ENCODE measurements at places on chromosomes 1 and 21.

DNA sequence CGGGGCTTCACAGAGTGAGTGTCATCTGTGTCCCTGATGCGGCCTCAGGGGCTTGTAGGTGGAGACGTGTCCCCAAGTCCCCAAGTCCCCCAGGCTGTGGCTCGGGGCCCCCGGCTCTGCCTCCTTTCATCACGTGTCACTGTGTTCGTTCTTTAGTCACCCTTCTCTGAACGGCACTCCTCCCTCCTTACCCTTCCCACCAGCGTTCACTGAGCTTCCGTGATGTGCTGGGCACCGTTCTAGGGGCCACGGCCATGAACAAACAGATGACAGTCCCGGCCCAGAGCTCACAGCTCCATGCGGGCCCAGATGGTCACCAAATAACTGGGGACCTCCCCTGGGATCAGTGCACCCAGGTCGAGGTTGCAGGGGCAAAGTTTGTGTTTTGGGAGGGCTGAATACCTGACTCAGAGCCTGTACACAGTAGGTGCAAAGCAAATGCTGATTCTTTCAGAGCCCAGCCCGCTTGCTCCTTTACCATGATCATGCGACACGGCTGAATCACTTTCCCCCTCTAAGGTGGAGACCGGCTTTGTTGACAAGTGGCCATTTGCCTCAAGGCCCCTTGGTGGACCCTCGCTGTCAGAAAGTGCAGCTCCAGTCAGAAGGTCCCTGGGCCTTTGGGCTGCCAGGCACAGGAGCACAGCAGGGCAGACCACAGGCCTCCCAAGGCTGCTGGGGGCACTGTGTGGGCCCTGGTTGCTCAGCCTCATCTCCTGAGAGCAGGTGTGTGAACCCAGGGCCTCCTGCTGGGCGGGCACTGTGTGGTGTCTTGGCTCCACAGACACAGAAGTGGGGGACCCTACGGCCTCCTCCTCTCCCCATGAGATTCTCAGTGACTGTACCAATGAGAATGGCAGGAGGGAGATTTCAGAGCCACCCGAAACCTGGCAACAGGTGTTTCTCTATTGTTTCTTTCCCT lies 592.5 kb downstream of the PTPRU start:
- H3K27ac ChIP-seq = no peak overlapping the region
- no peak for DNase-seq
- no peaks in the 10 kb centered on the region for H3K36me3 ChIP-seq
- no peak overlapping the region for H3K4me3 ChIP-seq
- no peaks in the 10 kb centered on the region for H3K4me1 ChIP-seq
- H3K27me3 ChIP-seq = peaks cover 20% of the 10 kb centered on the region

DNA sequence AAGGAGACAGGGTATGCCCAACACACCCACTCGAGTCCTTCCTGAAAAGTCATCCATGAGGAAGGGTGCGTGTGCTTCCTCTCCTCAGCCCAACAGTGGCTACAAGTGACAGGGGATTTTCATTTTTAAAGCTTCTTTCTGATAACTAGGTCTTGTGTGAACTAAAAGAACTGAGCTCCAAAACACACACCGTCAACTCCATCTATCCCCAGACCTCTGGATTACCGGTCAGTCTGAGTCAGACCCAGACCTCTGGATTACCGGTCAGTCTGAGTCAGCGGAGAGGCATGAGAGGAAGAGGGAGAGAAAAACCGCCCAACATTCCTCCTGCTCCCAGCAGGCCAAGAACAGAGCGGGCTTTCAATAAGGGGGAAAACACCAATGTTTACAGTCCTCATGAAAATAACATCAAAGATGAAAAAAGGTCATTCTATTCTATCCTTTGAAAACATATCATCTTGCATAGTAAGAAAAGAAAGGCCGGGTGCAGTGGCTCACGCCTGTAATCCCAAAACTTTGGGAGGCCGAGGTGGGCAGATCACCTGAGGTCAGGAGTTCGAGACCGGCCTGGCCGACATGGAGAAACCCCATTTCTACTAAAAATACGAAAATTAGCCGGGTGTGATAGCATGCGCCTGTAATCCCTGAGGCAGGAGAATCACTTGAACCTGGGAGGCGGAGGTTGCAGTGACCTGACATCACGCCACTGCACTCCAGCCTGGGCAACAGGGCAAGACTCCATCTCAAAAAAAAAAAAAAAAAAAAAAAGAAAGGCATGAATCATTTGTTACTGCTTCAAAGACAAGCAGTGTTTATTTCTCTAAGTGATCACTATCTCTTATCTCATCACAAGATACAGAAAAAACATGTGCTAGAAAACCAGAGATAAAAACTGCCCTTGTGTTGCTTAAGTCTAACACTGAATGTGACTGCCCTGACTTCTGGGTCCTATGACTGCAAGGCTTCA lies 3.4 kb downstream of the PTTG1IP start:
- H3K27ac ChIP-seq = peak overlapping the region; percentile 72
- peak overlapping the region; percentile 94 for H3K4me3 ChIP-seq
- peaks cover 74% of the 10 kb centered on the region for H3K4me1 ChIP-seq

- H3K27ac ChIP-seq = no peak overlapping the region
- no peak overlapping the region for H3K4me3 ChIP-seq
- no peaks in the 10 kb centered on the region for H3K27me3 ChIP-seq
- peaks cover 24% of the 10 kb centered on the region for H3K4me1 ChIP-seq
- DNase-seq = no peak
Observed at GRCh38 chr21:25893191-25893590, 158.4 kb downstream of the GABPA start.

- no peak overlapping the region for H3K4me3 ChIP-seq
- H3K27me3 ChIP-seq = no peaks in the 10 kb centered on the region
- no peaks in the 10 kb centered on the region for H3K4me1 ChIP-seq
- no peak overlapping the region for H3K27ac ChIP-seq
- H3K36me3 ChIP-seq = no peaks in the 10 kb centered on the region
Observed at GRCh38 chr1:80993154-80993980, 807.4 kb upstream of the ADGRL2 start.

All from HepG2 (cell line).